ENCODE measurements at places on chromosomes 13 and 19.
A peak's percentile ranks its signal among the peaks of the same experiment; 100 is the strongest.

DNA sequence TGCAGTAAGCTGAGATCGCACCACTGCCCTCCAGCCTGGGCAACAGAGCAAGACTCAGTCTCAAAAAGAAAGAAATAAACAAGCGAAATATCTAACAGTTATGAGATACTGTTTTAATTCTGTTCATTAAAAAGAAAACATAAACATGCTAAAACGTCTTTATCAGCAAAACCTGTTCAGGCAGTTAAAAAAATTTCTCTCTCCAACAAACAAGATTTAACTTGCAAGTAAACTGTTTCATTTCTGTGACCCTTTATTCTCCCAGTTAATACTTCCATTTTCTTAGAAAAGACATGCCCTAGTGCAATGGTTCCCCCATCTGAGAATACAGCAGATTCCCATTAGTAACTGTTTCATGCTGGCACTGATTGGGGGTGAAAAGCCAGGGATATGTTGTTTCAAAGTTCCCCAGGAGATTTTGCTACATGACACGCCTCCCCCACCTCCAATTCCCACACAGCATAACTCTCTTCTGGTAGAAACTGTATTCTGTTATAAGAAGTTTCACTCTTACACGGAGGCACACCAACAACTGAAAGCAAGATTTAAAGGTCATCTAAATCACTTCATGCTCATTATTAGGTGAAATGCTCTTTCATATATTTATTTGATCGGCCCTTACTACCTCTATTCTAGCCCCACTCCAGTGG is 24.4 kb downstream of the ELF1 start:
- no peak for DNase-seq

DNA sequence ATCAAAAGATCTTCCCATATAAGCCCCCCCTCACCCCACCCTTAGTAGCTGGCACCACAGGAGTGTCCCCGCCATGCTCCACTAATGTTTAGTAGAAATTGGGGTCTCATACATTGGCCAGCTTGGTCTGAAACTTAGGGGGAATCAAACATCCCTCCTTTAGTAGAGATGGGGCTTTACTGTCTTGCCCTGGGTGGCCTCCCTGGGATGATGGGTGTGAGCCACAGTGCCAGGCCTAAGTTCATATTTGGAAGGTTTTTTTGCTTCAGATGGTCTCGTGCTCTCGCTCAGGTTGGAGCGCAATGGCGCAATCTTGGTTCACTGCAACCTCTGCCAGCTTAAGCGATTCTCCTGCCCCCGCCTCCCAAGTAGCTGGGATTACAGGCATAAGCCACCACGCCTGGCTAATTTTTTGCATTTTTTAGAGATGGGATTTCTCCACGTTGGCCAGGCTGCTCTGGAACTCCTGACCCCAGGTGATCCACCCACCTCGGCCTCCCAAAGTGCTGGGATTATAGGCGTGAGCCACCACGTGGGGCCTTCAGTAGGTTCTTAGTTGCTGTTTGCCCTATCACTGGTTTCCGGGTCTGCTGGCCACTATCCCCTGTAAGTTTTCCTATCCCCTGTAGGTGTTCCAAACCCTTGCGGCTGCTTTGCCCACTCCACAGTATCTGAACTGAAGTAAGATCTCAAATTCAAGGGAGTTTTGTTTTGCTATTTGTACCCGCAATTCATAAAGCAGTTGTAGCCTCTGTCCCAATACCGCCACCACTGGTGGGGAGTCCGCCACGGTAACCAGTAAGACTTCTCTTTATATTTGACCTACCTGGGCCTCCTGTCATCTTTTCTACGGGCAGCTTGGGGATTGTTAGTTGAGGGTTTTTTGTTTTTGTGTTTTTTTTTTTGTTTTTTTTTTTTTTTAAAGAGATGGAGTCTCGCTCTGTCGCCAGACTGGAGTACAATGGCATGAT is 34.1 kb downstream of the NLRP12 start:
- no peak for DNase-seq

DNA sequence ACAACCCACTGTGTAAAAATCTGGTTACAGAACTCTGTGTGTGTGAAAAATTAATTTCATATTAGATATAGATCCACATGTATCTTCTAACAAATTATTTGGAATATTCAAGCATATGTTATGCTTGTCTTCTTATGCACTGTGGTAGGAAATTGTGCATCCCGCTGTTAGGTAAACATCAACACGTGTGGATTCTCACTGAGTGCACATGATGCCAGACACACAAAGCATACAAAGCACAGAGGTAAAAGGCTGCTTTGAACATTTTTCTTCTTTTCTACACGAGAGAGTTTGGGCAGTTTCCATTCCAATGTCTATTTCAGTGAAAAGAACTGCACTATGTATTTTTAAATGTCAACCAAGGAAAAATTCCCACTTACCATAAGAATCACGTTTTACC is 354.9 kb downstream of the PCDH9 start:
- no peak for DNase-seq

DNA sequence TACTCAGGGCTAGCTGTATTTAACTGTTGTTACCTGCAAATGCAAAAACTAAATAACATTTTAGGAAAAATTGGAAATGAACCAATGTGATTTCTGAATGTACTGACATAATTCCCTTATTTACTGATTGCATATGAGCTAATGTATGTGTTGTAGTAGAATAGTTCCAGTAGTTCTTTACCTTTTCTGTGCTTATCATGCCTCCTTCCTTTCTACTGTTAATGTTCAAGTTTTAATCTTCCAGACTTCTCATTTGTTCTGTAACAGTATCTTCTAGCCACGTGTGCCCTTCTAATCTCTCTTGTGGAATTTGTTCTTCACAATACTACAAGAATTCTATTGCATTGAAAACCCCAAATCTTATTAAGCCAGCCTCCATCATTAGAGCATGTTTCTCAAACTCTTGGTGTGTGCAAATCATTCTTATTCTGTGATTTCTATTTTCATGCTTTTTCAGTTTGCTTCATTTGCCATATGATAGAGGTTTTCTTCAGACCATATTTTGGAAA is 17.7 kb downstream of the LSM14A start:
- DNase-seq, result no peak

GRCh38 chr13:36297366-36298338 is at the start of gene CCDC169:
TSS of gene CCDC169 (minus strand) at chr13:36297814. CDS start at chr13:36297719, 95 bp downstream.
- no peak for DNase-seq

DNA sequence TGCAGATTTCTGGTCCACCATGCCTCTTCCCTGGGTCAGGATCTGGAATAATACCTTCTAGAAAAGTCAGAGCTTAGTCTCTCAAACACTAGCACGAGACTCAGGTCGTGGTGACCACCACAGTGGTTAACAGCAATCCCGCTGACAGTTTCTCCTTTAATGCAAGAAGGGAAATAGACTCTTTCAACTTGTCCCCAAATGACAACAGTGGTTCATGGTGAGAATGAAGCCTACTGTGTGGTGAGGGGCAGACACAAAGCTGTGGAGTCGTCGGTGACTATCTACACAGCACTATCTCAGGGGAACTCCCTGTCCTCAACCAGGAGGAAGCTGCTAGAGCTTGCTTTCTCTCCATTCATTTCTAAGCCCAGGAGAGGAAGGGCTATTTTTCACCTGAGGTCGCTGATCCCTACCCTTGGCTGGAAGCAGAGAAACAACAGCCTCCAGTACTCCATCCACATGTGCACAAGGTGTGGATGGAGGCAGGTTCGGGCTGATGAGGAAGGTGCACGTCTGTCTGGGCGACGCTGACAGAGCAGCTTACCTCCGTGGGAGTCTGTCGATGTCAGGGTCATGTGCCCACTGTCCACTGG is 72.4 kb downstream of the STK24 start:
- no peak for DNase-seq

DNA sequence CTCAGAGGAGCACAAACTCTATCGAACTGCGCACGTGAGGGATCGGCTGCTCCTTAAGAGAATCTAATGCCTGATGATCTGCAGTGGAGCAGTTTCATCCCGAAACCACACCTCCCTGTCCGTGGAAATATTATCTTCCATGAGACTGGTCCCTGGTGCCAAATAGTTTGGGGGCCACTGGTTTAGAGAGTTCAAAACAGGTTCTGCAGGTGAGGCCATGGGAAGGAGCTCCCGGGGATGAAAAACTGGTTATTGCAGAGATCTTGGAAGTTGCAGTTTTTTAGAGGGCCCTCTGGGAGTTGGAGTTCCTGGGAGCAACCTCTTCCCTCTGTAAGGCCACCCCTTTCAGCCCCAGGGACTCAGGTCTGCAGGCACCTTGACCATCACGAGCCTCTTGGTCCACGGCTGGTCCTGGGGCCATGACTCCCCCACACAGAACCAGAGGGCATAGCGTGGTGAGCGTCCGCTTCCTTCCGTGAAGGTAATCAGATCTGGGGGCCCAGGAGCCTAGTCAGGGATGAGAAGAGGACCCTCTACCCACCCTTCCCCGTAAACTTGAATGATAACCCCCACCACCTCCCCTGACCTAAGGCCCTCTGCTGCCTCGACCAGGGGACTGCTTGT is 5.2 kb downstream of the IRF3 start:
- DNase-seq, result no peak

DNA sequence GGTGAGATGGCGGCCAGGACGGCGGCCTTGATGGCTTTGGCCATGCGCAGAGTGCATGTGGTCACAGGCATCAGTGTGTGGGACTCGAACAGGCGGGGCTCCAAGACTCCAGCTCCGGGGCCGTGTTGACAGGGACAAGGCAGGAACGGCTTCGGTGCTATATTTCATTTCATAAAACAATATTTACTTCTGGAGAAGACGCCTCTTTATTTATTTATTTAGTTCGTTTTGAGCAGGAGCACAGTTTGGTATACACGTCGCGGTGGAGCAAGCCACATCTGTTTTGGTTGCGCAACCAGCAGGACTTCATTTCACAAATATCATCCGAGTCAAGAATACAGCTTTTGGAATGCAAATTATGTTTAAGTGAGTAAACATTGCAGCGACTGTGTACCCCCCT is 166.7 kb upstream of the TSHZ3 start:
- DNase-seq, result no peak

GRCh38 chr19:48190288-48190884 is 19.9 kb downstream of the ZSWIM9 start:
- peak; percentile 97 for DNase-seq

DNA sequence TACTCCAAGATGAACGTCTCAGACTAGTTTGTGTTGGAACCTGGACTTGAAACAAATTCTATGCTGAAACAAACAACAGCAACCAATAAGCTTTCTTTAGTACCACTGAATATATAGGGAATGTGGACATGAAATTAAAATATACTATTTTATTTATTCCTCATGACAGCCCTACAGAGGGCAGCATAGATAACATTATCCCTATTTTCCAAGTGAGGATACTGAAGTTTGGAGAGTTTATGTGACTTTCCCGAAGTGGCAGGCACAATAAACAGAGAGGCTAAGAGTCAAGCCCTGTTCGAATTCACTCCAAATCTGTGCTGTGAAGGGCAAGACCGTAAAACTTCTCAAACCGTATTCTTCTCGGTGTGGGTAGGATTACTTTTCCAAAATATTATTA is 509.9 kb upstream of the GPC6 start:
- no peak for DNase-seq

DNA sequence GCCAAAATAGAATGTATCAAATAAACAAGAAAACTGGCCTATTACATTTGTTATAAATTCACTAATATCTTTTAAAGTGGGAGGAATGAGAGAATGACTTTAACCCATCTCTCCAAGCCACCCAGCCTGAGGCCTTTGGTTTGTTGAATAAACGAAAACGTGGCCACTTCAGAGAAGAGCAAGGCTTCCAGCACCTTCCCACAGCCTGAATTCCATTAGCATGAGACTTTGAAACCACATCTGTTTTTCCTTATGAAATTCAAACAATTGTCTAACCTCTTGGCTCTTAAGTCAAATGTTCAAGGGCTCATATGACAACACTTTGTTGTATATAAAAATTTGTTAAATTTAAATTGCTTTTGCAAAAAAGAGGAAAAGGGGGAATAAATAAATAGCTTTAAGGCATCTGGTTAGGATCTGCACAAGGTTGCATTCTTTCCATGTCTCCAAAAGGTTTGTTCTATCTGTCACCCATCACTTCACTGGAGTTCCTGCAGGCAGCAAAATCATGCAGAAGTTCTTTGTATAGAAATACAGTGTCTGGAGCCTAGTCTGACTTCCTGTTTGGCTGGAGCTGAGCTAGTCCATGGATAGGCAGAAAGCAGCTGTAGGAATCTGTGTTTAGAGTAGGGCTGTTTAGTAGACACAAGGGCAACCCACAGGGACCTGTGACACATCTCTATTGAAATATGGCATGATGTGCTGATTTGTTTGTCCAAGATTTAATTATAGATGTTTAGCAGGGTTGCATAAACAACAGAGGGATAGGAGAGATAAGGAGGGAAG is 502.3 kb downstream of the KCTD12 start:
- DNase-seq, result no peak

- peak; percentile 54 for DNase-seq
Measured at GRCh38 chr19:47427241-47428176, 8.2 kb upstream of the MEIS3 start.

DNA sequence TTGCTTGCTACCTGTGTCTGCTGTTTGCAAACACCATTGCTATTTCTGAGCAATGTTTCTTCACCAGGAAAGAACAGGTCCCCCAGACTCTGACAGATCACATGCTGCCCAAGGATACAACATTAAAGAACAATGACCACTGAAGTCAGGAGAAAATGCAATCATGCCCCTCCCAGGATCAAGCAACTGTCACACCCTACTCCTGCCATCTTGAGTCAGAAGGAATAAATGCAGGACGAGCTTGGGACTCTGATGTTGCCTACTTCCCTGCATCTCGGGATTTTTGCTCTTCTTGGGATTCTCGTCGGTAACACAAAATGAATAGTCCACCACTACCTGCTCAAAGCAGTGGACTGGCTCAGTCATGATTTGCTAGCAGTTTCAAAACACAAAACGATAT is 490.6 kb downstream of the COG6 start:
- no peak for DNase-seq

DNA sequence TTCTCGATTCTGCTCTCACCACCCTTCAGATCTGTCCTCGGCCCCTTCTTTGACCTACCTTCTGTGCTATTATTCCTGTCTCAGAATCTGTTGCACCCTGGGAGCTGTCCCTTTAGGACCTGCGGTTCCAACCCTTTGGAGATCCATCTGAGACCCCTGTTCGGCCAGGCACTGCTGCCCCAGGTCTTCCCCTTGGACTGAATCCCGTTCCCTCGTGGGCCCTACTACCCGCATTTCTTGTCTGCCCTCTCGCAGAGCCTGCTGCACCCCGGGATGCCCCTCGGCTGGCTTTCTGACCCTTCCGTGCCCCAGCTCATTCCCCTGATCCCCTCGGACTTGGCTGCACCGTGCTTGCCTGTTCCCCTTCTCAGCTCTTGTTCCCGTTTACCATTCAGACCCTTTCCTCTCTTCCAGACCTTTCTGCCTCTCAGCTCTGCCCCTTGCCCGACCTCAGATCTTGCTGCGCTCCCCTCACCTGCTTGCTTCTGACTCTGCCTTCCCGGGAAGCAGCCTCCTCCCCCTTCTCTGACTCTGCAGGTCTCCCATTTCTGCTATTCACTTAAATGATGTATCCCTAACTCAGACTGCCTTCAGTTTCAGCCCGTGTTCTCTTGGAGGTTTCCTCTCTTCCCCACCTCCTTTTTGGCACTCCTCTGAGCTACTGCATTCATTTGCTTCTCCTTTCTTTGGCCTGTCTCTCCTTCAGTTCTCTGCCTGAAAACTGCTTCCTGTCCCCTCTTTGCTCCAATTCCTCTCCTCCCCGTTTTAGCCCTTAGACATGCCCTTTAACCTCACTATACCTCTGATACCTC is 1.1 kb downstream of the ARHGAP35 start:
- DNase-seq, result no peak
